ENCODE measurements at places on chromosomes 12 and 14. TPM values are rescaled to one million over a fixed set of nuclear protein-coding genes. Genes with fewer than 3 reads are reported as not detected.

Gene RDH5
- 2.1 TPM for total RNA-seq

Gene LTBR
- 3.1 TPM for total RNA-seq

Gene RFLNA
- total RNA-seq = not detected

DNA sequence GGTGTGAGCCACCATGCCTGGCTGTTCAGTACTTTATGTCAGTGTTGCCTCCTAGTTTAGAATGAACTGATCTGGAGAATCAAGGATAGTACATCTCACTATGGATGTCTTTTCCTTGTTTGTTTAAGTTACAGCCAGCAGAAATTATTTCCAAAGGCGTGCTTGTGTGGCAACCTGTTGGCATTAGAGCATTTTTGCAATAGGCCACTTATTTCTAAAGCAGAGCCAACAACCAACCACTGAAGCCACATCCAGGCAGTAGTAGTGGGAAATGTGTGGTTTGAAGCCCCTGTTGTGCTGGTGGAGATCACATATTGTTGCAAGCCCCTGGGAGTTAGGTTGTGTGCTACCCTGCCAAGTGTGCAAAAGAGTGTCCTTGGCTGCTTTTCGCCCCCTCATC is 3.7 kb downstream of the ANO6 start:
- no peak for DNase-seq

- DNase-seq = no peak
Observed at GRCh38 chr12:89347325-89347829, 4.9 kb downstream of the DUSP6 start.

DNA sequence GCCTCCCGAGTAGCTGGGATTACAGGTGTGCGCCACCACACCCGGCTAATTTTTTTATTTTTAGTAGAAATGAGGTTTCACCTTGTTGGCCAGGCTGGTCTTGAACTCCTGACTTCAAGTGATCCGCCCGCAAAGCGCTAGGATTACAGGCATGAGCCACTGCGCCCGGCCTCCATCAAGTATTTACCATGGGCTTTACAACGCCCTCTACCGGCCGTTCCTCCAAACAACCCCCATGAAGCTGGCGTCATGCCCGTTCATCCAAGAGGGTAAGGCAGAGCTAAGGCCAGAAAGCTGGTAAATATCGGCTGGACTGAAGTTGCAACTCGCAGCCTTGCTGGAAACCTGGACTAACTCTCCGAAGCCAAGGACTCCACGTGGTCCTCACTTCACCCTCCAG is 41.6 kb downstream of the RNF34 start:
- DNase-seq = no peak

- DNase-seq = no peak
Observed at GRCh38 chr14:23409966-23410635, 2.0 kb upstream of the MYH6 start.
